ENCODE measurements at places on chromosomes 5 and 9.

- peak; percentile 82 for DNase-seq
Observed at GRCh38 chr5:159773062-159773924, 143.0 kb upstream of the ADRA1B start.

DNA sequence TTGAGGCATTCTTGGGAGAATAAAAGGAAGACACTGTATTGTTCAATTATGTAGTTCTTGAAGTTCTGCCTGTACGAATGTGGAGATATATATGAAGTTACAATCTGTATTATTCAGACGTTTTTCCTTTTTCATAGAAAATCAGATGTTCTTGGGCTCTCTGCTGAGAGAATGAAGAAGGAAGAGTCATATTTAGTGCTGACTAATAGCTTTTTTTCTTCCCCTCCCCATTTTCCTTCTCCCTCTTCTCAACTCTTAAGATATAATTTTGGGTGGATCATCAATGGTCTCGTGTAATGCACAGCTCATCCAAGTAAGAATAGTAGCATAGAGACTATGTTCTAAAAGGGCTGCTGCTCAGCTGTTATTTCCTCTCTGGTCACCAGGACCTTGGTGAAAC is 23.0 kb upstream of the FBXL7 start:
- no peak for DNase-seq

- DNase-seq: no peak
Observed at GRCh38 chr5:102018279-102018678, 277.8 kb downstream of the SLCO4C1 start.

DNA sequence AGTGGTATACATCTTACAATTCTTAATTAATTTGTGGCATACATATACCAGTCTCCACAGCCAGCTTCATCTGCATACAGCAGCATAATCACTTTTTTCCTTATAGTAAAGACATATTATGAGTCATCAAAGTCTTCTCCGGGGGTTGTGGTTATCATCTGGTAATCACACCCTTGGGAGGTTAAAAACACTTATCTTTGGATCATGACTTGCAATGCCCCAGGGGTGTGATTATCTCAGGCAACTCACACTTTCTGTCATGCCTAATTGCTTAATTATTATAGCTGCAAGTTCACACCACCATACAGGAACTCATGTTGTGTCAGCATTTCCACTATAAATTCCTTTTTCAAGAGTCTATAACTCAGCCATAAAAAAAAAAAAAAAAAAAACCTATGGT is 218.4 kb downstream of the ANXA1 start:
- no peak for DNase-seq

- no peak for DNase-seq
Observed at GRCh38 chr5:86124333-86124732, 493.4 kb upstream of the COX7C start.

- no peak for DNase-seq
Observed at GRCh38 chr5:169814522-169814921, 165.8 kb downstream of the INSYN2B start.

- no peak for DNase-seq
Observed at GRCh38 chr5:36734422-36734821, 128.0 kb downstream of the SLC1A3 start.

- peak; percentile 47 for DNase-seq
Observed at GRCh38 chr9:123322273-123323195, 33.5 kb upstream of the CRB2 start.

DNA sequence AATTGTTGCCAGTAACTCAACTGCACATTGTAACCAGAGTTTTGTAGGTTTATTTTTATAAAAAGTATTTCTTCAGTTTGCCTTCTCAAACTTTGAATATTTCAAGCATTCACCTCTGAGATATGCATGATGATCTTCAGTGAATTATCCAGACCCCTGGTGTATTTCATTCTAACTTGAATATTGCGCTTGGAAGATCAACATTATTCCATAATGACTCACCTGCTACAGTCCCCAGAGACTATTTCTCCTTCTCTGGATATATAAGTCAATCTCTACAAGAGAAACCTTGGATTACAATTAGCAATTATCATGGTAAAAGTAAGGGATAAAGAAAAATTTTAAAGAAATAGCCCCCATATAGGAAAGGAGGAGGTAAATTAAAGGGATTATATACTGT is 1041.0 kb downstream of the TLE1 start:
- DNase-seq: no peak

- DNase-seq: no peak
Observed at GRCh38 chr9:93592008-93592642, 15.7 kb downstream of the PHF2 start.

- DNase-seq: no peak
Observed at GRCh38 chr5:82849885-82850284, 227.3 kb downstream of the TMEM167A start.

GRCh38 chr5:173055722-173055982 is 500 bp upstream of the CREBRF start:
- no peak for DNase-seq

- DNase-seq: peak; percentile 4
Observed at GRCh38 chr9:137117269-137117731, 2.8 kb upstream of the DPP7 start.

- no peak for DNase-seq
Observed at GRCh38 chr5:149851211-149851610, 93.4 kb downstream of the PDE6A start.

DNA sequence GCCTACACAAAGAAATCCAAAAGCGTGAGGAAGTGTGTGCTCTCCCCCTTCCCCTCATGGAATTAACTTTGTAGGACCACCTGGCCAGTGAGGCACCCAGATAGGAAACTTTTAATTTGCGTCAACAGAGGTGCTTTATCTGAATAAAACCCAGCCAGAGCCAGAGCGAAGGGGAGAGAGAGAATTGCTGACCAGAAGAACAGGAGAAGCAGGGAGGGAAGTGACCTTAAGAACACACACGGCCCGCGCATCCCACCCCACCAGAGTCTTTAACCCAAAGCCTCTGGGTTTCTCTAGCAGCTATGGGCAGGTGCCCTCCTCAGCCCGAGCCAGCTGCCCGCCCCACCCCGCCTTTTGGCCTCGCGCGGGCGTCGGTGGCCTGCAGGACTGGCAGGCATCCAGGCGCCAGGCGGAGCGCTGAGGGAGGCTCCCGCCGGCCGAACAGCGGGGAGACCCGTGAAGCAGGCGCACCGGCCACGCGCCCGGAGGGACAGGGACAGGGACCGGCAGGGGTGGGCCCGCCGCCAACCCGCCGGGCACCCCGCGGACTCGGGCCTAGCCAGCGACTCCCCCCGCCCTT is 580 bp downstream of the ERAP1 start:
- DNase-seq: peak; percentile 66

Data from GM13977 (cell line).